Common myeloid progenitor, CD34-positive (primary cell): ENCODE measurements at places on chromosomes 16 and 17.

- no peak for DNase-seq
These were observed 25.1 kb upstream of the IL17C start for GRCh38 chr16:88613293-88613692.

GRCh38 chr16:27066668-27067537, at the start of gene C16orf82:
Gene C16orf82 (plus strand): TSS chr16:27066927.
- no peak for DNase-seq

GRCh38 chr16:85182286-85182685, 70.0 kb upstream of the CIBAR2 start:
- peak; percentile 39 for DNase-seq

DNA sequence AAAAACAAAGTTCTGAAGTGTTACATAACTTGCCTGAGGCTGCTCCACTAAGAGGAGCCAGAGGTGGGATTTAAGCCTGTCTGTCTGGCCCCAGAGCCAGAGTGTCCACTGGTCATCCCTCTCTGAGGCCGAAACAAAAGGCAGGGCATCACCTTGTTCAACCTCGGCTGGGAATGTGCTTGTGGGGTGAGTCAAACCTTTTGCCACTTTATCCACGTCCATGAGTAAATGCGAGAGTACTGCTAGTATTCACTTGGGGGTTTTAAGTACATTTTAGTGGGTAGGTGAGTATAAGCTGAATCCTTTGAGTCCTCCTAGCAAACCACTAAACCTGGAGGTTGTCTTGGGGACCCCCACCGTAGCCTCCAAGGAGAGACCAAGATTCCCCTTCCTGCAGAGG, 103.5 kb downstream of the STX8 start:
- no peak for DNase-seq

GRCh38 chr16:87201790-87202189, 115.4 kb downstream of the C16orf95 start:
- no peak for DNase-seq

DNA sequence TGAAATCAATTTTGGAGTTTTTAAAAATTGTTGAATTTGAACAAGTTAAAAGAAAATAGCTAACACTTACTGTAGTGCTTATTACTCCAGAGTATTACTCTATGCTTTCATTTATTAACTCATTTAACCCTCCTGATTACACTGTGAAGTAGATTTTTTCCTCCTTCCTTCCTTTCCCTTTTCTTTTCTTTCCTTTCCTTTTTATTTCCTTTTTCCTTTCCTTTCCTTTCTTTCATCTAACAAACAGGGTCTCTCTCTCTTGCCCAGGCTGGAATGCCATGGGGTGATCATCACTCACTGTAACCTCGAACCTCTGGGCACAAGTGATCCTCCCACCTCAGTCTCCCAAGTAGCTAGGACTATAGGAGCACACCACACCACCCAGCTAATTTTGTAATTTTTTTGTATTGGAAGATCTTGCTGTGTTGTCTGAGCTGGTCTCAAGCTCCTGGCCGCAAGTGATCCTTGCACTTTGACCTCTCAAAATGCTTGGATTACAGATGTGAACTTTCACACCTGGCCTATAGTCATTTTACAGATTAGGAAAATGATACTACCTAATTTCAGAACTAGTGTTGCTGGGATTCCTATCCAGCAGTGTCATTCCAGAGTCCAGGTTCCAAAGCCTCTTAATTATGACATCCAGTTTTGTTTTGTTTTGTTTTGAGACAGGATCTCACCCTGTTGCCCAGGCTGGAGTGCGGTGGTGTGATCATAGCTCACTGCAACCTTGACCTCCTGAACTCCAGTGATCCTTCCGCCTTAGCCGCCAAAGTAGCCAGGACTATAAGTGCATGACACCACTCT, 59.9 kb downstream of the TAOK1 start:
- DNase-seq, result no peak

- DNase-seq, result no peak
These were observed 260.5 kb downstream of the CBLN1 start for GRCh38 chr16:49021136-49021535.

GRCh38 chr17:61723183-61723582, 132.2 kb upstream of the NACA2 start:
- no peak for DNase-seq

DNA sequence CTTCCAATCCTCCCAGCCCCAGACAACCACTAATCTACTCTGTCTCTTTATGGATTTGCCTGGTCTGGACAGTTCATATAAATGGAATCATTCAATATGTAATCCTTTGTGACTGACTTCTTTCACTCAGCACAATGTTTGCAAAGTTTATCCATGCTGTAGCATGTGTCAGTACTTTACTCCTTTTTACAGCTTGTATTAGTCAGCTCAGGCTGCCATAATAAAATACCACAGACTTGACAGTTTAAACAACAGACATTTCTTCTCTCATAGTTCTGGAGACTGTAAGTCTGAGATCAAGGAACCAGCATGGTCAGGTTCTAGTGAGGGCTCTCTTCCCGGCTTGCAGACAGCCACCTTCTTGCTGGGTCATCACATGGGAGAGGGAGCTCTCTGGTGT, 41.3 kb downstream of the GPRC5B start:
- DNase-seq, result no peak

- peak; percentile 27 for DNase-seq
These were observed 21.6 kb upstream of the EVPL start for GRCh38 chr17:76048711-76049110.

DNA sequence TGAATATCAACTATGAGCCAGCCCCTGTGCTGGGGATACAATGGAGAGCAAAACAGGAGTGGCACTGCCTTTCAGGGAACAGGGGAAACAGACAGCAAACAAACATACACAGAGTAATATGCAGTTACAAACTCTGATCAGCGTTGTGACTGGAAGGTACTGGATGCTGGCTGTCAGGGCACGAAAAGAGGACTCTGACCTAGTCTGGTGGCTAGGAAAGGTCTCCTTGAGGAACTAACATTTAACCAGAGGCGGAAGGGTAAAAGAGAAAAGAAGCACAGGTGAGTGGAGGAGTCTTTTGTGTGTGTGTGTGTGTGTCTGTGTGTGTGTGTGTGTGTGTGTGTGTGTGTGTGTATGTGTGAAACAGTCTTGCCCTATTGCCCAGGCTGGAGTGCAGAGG, 12.4 kb upstream of the B4GALNT2 start:
- no peak for DNase-seq

- no peak for DNase-seq
These were observed 11.9 kb upstream of the RASD1 start for GRCh38 chr17:17508019-17508535.

DNA sequence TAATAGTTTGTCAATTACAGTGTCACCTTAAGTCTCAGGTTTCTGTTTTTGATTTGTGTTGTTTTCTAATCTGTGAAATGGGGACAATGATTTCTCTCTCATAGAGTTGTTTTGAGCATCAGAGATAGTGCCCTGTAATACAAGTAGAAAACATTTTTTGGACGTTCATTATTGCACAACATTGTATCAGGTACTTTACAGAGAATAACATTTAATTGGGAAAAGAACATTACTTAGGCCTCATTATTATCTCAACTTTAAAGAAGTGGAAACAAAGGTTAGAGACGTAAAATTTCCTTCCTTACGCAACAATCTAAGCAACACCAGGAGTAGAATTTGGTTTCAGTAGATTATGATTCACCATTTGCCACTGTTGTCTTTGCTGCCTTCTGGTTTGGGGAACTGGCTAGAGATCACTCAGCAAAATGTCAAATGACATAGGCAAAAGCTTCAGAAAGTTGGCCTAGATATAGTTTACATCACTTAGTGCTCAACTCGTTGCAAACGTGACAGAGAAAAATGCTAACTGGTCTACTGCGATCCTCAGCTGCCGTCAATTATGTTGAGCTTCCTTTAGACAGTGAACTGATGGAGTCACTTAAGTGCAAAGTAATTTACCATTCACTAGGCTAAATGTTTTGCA, 1026.8 kb downstream of the CDH11 start:
- no peak for DNase-seq

- no peak for DNase-seq
These were observed 162.5 kb downstream of the MAF start for GRCh38 chr16:79437764-79438751.

GRCh38 chr16:89132194-89133005, 38.7 kb downstream of the ACSF3 start:
- DNase-seq, result no peak

DNA sequence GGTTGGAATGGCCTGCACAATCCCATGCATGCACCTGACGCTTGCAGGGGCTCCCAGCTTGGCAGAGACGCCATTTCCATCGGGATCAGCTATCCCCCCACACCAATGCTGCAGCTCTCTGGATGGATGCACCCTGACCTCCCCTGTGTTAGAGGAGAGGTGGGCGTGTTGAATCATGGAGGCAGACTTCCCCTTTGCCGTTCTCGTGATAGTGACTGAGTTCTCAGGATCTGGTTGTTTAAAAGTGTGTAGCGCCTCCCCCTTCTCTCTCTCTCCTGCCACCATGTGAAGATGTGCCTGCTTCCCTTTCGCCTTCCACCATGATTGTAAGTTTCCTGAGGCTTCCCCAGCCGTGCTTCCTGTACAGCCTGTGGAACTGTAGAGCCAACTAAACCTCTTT, 17.8 kb upstream of the KCNH6 start:
- DNase-seq, result no peak

DNA sequence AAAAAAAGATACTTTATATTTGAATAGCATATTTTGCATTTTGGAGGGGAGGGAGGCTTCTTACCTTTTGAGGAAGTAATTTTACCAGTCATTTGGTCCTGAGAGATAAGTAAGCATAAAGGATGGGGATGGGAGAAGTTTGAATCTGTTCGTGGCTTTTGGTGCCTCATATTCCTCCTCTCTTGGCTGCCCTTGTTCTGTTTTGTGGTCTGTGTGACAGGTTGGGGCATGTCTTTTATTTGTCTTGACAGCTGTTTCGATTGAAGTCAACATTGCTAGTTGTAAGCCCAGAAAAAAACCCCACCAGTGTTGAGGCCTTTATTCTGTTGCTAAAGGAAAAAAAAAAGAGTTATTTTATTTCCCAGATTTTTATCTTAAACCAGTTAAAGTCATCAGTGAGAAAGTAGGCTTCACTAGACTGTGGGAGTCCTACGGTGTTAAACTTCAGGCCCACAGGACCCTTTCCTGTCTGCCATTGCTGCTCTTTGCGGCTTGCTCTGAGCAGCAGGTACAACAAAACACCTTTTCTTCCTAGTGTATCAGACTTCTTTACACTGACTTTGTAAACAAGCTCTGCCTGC, 11.4 kb downstream of the SLC7A6 start:
- peak; percentile 70 for DNase-seq

- peak; percentile 79 for DNase-seq
These were observed 1.3 kb downstream of the TUBB3 start for GRCh38 chr16:89924297-89924924.

DNA sequence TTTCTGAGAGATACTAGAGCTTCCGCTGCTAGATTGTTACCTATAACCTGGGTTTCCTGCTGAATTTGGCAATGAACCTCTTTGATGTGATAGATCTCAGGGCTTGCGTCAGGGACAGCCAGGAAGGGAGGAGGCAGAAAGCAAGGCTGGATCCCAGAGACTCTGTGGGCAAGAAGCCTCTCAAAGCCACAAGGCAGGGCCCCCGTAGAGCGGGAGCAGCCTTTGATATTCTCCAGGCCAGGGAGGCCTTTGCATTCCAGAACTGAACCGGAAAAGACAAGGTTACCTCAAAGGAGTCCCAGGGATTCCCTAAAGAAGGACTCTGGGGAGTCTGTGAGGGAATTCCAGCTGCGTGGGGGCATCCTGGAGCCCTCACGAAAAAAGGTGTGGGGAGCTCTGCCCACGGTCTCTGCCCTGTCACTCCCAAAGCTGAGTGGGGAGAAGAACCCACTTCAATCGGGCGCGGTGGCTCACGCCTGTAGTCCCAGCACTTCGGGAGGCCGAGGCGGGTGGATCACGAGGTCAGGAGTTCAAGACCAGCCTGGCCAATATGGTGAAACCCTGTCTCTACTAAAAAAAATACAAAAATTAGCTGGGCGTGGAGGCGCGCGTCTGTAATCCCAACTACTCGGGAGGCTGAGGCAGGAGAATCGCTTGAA, 14.3 kb upstream of the SCIMP start:
- DNase-seq, result no peak

DNA sequence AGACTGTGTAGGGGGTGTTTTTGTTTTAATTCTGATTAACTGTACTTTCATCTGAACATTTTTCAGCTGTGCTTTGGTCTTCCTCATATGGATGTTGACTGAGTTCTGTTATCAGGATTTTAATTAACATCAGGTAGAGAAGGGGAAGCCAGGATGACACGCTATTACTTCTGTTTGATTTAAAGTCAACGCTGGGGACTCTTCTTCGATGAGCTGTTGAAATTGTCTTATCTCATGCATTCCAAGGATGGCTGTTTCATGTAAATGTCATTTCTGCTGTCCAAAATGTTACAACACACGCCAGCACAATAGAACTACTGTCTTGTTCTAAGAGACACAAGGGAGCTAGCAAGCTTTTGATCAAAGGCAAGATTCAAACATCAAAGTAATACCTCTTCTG, 263.3 kb upstream of the CDH5 start:
- no peak for DNase-seq

GRCh38 chr16:19517424-19518089, 4.3 kb downstream of the GDE1 start:
- DNase-seq, result peak; percentile 28

DNA sequence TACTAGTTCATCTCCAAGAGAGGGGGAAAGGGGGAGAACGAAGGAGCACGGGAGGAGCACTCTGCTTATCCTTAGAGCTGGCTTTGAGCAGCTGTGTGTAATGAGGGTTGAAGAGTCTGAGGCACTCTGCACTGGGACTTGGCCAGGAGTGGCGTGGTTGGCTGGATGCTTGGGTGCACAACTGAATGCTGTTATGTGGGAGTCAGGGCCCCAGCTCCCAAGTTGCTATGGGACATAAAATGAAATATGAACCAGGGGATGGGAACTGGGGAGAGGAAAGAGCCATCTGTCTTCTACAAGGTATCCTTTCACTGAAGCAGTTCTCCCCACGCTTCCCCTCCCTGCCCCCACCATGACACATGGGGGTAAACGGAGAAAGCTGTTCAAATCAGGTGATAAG, 105.9 kb upstream of the ANKFN1 start:
- no peak for DNase-seq

GRCh38 chr17:5555254-5555653, 29.1 kb downstream of the NLRP1 start:
- no peak for DNase-seq

GRCh38 chr17:57524839-57525568, 220.1 kb downstream of the CCDC182 start:
- DNase-seq, result no peak

DNA sequence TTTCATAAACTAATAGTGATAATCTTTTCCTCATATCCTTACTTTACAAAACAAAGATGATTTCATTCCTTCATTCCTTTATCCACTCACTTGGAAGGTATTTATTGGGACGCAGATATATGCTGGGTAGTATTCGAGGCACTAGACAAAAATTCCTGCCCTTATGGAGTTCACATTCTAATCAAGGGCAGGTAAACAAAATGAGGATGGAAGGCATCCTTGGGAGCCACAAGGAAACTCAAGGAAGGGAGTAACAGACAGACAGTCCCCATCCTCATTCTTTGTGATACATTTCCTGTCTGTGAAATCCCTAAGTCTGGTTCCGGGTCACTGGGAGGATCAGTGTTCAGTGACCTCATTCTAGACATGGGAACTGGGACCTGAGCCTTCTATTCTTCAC, 45.2 kb downstream of the SLC6A2 start:
- DNase-seq, result no peak
